ENCODE measurements at places on chromosomes 7 and 10.

DNA sequence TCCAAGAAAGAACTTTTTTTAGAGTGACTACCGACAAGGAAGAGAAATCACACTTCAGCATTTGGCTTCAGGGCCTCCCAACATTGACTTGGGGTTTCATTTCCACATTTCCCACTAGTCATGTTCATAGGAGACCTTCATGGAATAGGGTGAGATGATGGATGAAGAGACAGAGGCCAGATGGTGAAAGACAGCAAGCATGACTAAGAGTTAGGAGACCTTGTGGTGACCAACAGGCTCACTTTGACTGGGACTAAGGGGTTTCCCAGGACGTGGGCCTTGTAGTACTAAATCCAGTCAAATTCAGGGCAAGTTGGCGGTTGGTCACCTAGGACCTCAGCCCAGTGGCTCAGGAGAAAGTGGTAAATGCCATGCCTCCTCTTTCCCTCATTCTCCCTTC, 3.0 kb upstream of the GIMAP5 start:
- no peak for DNase-seq

DNA sequence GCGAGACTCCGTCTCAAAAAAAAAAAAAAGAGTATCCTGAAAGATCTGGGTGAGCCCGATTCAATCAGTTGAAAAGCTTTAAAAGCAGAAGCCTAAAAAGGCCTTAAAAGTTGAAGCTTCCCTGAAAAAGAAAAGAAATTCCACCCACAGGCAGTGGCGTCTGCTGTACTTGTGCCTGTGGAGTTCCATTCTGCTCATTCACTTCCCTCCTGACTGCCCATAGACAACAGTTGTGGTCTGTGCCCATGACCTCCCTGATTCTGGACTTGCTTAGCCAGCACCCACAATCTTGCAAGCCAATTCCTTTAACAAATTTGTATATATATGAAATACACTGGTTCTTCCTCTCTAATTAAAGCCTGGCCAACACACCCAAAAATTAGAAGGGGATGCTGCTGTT, 141.7 kb downstream of the DLG5 start:
- no peak for DNase-seq

DNA sequence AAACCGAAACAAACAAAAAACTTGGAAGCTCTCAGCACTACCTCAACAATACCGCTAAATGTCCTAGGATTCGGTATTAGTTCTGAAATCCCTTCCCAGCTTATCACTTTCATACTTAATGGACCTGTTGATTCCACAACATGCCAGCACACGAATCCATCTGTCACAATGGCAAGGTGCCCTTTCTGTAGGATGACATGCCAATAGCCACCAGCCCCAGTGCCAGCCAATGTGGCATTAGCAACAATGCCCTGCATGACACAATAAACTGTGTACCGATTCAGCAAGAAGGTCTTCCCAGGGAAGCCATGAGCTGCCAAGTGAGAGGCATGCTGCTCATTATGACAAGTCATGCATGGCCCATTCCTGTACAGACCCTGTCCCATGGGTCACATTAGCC, 35.6 kb upstream of the CHCHD3 start:
- DNase-seq: no peak

GRCh38 chr10:117686606-117687005, 144.1 kb downstream of the EMX2 start:
- no peak for DNase-seq

- DNase-seq: no peak
These were observed 539.9 kb upstream of the C7orf33 start for GRCh38 chr7:148050492-148051158.

GRCh38 chr7:154372011-154372601, 319.9 kb downstream of the DPP6 start:
- no peak for DNase-seq

DNA sequence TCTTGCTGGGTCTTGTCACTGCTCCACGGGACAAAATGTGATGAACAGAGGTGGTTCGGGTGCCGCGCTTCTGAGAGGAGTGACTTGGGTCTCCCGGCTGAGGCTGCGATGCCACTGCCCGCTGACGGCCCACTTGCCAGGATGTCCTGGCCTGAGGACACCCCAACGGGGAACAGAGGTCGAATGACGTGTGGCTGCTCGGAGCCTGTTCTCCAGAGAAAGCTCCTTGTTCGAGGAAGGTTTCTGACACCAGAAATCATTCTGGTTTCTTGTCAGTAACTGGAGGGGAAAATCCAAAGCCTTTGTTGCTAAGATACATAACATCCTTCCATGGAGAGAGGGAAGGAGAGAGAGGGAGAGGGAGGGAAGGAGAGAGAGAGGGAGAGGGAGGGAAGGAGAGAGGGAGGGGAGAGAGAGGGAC, 236.4 kb downstream of the WDR37 start:
- DNase-seq: no peak

DNA sequence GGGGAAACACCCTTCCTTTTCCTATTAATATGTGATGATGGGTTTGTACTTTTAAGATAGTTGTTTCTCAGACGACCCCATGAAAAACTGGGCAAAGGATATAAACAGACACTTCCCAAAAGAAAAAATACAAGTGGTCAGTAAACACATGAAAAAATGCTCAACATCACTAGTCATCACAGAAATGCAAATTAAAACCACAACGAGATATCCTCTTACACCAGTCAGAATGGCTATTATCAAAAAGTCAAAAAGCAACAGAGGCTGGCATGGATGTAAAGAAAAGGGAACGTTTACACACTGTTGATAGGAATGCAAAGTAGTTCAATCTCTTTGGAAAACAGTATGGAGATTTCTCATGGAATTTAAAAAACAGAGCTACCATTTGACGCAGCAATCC, 111.4 kb upstream of the ZEB1 start:
- no peak for DNase-seq

DNA sequence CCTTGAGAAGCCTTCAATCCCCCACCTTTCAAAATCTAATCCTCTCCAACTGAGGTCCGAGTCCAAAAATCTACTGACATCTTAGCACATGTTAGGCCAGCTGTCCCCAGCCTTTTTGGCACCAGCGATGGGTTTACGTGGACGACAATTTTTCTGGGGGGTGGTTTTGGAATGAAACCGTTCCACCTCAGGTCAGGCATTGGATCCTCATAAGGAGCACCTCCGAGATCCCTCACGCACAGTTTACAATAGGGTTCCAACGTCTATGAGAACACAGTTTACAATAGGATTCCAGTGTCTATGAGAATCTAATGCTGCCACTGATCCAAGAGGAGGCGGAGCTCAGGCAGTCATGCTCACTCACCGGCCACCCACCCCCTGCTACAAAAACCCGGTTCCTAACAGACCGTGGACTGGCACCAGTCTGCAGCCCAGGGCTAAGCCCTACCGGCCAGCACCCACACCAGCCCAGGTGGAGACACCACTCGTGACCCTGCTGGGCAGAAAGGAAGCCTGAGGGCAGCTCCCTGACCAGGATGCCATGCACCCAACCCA, 107.6 kb downstream of the DIP2C start:
- no peak for DNase-seq

GRCh38 chr7:86814661-86815379, 171.1 kb downstream of the GRM3 start:
- DNase-seq: peak; percentile 3

GRCh38 chr10:85311613-85312337, 983.4 kb downstream of the CCSER2 start:
- no peak for DNase-seq

GRCh38 chr7:130476297-130477150, 15.4 kb upstream of the MEST start:
- DNase-seq: no peak

All from GM12892 (cell line).